Right lobe of liver (tissue), 6 donors: ENCODE measurements at places on chromosomes 16 and 17.

- no peak for DNase-seq
Observed at GRCh38 chr16:83541231-83541630, 266.5 kb upstream of the HSBP1 start.

DNA sequence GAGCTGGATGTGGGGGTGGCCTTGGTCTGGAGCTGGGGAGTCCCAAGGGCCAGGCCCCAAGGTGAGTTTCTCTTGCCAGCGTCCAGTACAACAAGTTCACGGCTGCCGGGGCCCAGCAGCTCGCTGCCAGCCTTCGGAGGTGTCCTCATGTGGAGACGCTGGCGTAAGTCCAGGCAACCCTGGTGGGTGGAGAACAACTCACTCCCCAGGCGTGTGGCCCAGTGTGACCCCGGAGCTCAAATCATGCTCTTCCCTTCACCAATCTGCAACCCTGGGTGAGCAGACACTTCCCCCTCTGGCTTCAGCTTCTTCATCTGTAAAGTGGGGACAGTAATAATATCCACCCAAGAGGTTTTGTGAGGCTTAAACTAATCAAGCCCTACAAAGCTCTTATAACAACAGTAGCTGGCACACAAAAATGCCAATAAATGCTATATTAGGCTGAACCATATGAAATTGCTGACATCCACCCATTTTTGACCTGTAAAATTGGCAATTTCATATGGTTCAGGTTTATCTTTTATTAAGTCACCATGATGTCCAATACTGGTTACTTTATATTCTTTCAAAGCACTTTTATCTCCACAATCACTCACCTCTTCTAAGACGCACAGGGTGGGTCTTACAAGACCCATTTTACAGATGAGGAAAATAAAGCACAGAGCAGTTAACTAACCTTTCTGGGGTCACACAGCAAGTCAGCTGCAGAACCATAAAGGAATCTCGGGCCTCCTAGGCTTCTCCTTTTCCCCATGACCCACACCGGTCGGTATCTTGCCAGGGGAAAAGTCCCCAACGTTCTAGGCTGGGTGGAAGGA, 19.7 kb downstream of the DEXI start:
- peak; percentile 94 for DNase-seq

DNA sequence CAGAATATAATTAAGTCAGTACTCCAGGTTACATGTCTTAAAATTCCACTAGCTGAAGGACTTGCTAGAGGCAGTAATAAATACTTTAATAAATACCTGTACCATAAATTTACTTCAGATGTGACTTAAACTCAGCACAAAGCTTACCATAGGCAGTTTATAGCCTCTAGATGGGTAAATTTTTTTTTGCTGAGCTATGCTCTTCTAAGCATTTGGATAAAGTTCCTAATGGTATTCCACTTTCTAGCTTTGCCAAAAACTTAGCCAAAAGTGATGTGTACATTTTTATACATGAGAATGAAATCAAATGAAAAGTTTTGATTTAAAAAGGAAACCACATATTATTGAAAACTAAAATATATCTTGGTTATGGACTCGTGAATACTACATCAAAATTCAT, 63.7 kb upstream of the DHX40 start:
- no peak for DNase-seq

GRCh38 chr17:28056276-28056620, 13.8 kb downstream of the NLK start:
- no peak for DNase-seq

DNA sequence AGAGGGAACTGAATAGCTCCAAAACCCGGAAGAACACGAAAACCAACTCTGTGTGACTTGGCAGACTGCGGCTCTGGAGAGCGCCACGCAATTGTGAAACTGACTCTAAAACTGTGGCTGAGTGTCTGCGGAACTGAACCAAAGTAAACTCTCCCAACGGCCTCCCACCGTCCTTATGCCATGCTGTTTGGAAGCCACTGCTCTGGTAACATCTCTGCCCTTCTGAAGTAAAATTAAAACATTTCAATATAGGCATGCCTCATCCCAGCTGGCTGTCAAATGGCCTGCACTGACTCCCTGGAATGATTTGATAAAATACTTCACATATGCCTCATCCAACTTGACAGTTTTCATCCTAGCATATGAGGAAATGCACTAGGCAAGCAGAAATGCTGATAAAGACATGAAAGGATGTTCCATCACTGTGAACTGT, 70.2 kb downstream of the PARN start:
- DNase-seq, result peak; percentile 80

DNA sequence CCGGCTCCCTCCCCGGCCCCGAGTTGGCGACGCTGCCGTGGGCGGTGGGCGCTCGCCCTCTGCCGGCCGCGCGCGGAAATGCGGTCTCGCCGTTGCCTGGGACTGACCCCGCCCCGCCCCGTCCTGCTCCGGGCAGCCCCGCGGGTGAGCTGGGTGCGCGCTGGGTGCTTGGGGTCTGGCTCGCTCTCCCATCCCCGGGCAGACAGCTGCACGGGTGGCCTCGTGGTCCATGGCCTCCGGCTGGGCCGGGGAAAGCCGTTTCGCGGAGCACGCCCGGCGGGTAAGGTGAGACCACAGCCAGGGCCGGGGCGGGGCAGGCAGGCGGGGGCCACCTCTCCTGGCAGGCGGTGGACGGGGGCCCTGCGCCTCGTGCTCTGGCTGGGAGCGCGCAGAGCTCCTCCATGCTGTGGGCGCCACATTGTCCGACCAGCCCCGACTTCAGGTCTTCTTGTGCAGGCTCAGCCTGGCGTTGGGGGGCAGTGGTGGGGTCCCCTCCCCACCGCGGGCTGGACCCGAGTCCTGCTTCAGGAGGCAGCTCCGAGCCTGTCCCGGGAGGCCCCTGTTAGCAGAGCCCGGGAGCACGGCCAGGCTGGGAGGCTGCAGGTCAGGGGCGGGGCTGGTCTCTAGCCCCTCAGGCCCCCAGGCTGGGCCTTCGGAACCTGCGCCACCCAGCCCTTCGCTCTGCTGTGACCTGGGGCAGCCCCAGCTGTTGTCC, 7.0 kb upstream of the C1QTNF8 start:
- peak; percentile 61 for DNase-seq

DNA sequence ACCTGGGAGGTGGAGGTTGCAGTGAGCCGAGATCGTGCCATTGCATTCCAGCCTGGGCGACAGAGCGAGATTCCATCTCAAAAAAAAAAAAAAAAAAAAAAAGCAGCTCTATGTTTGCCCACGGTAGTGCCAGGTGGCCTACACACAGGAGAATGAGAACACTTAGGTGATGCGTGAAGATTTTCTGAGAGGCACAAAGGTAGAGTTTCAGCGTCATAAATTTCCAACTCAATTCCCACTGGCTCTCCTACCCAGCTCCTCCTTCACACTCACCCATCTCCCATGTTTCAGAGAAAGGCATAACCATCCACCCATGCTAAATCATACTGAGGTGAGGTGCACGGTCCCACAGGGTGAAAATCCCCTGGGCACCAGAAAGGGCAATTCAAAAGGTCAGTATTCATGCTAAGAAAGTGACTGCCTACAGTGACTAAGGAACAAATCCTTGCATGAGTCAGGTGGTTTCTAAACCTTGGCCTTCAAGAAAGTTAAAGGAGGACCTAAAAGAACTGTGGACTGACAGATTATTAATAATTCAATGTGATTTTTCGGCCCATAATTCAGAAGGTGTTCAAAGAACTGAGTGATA, 4.8 kb downstream of the DCAKD start:
- no peak for DNase-seq

- DNase-seq, result no peak
Observed at GRCh38 chr16:9527976-9528375, 436.5 kb downstream of the HAPSTR1 start.

DNA sequence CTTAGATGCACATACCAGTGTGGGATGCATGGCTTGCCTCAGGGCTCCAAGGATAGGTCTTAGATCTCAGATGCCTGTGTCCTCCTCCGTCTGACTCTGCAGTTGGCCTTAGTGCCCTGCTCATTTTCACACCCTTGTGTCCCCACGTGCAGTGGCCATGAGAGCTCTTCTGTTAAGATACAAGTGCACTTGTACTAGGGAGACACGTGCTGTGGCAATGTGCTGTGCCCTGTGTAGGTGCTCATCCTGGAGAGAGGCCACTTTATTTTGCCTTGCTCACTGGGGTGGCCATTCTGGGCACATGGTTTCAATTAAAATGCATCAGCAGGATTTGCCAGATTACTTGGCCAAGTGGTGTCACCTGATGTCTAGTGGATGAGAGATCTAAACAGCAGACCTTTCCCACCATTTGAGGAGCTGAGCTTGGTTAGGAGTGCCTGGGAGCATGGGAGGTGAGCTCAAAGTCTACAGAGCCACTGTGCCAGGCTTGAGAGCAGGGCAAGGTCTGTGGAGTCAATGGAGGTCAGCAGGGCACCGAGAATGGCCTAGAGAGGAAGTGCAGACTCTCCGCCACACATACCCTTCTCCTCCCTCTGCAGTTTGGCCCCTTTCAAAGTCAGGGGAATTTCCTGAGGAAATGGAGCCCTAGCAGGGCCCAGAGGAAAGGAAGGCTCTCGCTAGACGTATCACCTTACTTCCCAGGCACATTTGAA, 25.2 kb upstream of the SMPD3 start:
- DNase-seq, result peak; percentile 90

DNA sequence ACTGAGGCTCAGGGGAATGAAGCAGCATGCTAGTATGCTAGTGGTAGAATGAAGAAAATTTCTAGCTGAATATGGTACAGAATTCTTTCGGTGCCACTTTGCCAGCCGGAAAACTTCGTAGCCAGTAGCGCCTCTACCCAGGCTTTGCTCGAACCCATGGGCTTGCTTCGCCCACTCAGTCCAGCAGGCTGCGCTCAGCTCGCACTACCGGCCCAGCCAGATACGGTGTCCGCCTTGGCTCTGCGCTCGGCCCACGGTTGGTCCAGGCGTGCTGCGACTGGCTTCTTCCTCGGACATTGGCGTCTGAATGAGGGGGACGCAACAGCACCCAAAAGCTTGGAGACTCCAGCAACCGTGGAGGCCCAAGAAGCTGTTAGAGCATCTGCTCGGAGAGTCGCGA, 372.5 kb upstream of the CDH8 start:
- no peak for DNase-seq

GRCh38 chr16:47413041-47413440, 47.8 kb downstream of the ITFG1 start:
- DNase-seq, result no peak

GRCh38 chr16:49440156-49441065, 66.8 kb downstream of the C16orf78 start:
- no peak for DNase-seq

- no peak for DNase-seq
Observed at GRCh38 chr17:55366020-55366481, 55.6 kb downstream of the MMD start.

DNA sequence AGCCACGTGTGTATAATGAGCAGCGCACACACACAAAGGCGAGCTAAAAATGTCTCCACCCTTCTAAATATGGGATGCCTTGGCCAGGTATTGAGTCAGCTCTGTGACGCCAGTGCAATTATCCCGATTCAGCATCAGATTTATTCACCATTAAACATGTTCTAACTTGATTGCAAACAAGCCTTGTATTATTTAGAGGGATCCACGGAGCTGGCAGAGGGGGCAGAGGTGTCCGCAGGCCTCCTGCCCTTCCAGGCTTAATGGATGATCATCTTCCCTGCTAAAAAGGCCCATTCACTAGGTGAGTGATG, 591.7 kb downstream of the MAF start:
- no peak for DNase-seq

GRCh38 chr16:62130101-62130500, 93.9 kb upstream of the CDH8 start:
- no peak for DNase-seq

DNA sequence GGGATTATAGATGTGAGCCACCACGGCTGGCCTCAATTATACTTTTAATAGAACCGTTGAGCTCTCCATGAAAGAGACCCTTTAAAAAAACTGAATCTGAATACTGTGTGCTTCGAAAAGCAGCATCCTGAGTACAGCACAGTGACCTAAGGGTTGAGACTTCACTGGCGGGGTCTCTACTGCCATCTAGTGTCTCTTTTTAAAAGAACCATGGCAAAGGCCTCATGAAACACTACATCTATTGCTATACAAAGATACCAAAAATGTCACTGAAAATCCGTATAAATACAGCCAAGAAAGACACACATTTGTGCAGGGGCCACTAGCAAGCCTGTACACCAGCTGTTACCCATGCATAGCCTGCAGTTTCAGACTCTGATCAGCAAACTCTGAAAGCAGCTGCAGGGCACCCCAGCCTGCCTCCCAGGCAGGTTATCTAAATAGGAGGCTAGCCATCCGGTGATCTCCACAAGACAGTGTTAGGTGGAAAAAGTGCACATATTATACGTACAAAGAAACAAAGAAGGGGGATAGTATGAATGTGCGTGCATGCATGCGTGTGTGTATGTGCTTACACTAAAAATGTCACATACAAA, 35.3 kb downstream of the NPLOC4 start:
- no peak for DNase-seq

- DNase-seq, result peak; percentile 78
Observed at GRCh38 chr17:28494445-28495188, 11.5 kb upstream of the FOXN1 start.

DNA sequence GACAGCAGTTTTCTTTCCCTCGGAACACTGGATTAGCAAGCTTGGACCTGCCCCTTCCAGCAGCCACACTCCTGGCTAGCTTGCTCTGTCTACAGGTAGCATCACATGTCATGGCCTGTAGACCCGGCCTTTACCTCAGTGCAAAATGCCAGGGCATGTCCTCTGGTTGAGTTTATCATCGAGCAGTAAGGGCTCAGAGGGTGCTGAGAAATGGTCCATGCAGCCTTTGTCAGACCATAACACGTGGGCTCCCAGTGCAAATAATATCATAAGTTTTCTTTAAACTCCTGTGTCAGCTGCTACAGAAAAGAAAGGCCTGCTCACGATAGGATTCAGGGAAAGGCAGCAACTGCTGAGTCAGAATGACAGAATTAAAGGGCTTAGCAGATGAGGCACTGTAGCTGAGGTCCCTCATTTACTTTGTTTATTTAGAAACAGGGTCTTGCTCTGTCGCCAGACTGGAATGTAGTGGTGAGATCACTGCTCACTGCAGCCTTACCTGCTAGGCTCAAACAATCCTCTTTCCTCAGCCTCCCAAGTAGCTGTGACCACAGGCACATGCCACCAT, 8.0 kb upstream of the GNA13 start:
- no peak for DNase-seq
